ENCODE measurements at places on chromosomes 12 and 14.

- H3K27me3 ChIP-seq: no peaks in the 10 kb centered on the region
- no peaks in the 10 kb centered on the region for H3K36me3 ChIP-seq
- no peak for DNase-seq
- H3K4me1 ChIP-seq: peaks cover 5% of the 10 kb centered on the region
- H3K4me3 ChIP-seq: no peak overlapping the region
Observed at GRCh38 chr12:5985471-5985870, 40.4 kb upstream of the ANO2 start.

DNA sequence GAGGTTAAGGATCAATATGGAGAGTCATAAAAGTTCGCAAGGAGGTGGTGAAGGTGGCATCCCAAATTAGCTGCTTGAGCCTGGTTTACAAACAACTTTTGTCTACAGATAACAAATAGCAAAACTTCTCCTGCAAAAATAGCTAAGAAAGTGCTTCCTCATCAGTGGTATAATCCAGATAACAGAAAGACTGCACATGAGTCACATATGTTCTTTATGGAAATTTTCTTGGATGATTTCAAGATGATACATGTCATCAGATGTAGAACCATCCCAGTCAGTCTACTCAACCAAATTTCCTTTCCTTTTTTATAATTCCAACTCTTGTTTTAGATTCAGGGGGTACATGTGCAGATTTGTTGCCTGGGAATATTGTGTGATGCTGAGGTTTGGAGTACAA is 133.0 kb downstream of the BTG1 start:
- no peak overlapping the region for H3K27ac ChIP-seq
- no peaks in the 10 kb centered on the region for H3K4me1 ChIP-seq
- no peaks in the 10 kb centered on the region for H3K27me3 ChIP-seq
- H3K36me3 ChIP-seq: no peaks in the 10 kb centered on the region
- no peak for DNase-seq

DNA sequence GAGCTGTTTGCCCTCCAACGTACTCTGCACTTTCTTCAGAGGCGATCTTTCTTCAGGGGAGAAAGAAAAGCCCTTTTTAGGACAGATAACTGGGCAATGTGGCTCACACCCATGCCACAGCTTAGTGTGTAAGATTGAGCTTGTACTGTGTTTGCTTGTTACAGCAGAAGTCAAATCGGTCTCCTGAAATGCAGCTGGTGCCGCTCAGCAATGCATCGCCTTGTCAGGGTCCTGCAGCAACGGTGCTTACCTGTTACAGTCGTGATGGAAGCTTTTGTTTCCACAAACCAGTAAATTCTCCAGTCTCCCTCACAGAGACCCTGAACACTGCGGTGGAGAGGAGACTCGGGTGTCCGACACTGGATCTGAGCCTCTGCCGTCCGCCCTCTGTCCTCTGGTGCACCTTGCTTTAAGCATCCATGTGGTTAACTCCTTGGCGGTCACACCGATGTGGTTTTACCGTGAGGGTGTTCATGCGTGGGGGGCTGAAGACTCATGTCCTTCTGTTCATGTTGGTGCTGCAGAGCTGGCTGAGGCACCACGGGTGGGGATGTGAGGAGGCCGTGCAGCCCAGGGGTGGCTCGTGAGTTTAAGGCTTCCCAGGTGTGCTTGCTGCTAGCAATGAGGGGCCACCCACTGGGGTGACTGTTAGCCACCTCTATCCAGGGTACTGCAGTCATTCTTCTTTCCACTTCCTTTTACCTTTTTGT is 47.3 kb downstream of the FBXL14 start:
- no peaks in the 10 kb centered on the region for H3K4me1 ChIP-seq
- H3K4me3 ChIP-seq: no peak overlapping the region
- H3K27ac ChIP-seq: no peak overlapping the region
- no peak for DNase-seq
- no peaks in the 10 kb centered on the region for H3K27me3 ChIP-seq
- H3K36me3 ChIP-seq: peaks cover 2% of the 10 kb centered on the region

DNA sequence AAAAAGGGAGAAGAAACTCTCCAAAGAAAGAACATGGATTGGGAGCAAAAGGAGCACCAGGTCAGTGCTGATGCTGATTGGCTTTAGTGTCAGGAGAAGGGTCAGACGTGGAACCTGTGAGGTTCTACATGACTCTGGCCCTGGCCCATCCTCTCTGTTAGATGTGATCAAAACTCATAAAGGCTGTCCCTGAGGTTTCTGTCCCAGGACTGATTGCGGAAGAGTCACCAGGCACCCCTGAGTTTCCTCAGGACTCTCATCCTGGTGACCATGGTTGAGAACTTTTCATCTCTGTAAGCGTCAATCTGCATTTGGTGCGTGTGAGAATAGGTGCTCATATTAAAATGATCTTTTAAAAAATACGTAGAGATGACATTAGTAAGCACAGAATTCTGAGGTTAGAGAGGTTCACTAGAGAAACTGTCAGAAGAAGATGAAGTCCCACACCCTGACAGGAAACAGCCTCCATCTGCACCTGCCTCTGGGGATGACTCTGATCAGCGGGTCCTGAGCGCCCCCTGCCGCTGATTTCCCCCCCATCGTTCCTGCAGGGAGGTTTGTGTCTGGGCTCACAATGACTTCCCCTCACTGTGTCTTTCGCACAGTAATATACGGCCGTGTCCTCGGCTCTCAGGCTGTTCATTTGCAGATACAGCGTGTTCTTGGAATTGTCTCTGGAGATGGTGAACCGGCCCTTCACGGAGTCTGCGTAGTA is 741.8 kb downstream of the TMEM121 start:
- no peak overlapping the region for H3K4me3 ChIP-seq
- H3K4me1 ChIP-seq: no peaks in the 10 kb centered on the region

- H3K36me3 ChIP-seq: no peaks in the 10 kb centered on the region
- no peak for DNase-seq
- H3K4me3 ChIP-seq: no peak overlapping the region
- H3K4me1 ChIP-seq: no peaks in the 10 kb centered on the region
- no peaks in the 10 kb centered on the region for H3K27me3 ChIP-seq
Observed at GRCh38 chr12:93602897-93603668, 30.6 kb downstream of the SOCS2 start.

DNA sequence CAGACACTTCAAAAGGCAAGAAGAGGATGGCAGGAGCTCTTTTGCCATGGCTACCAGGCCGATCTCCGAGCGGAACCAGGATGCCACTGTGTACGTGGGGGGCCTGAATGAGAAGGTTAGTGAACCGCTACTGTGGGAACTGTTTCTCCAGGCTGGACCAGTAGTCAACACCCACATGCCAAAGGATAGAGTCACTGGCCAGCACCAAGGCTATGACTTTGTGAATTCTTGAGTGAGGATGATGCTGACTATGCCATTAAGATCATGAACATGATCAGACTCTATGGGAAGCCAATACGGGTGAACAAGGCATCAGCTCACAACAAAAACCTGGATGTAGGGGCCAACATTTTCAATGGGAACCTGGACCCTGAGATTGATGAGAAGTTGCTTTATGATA is 9.8 kb downstream of the GARIN2 start:
- peaks cover 7% of the 10 kb centered on the region for H3K36me3 ChIP-seq
- no peaks in the 10 kb centered on the region for H3K27me3 ChIP-seq
- no peak overlapping the region for H3K4me3 ChIP-seq
- H3K27ac ChIP-seq: no peak overlapping the region

DNA sequence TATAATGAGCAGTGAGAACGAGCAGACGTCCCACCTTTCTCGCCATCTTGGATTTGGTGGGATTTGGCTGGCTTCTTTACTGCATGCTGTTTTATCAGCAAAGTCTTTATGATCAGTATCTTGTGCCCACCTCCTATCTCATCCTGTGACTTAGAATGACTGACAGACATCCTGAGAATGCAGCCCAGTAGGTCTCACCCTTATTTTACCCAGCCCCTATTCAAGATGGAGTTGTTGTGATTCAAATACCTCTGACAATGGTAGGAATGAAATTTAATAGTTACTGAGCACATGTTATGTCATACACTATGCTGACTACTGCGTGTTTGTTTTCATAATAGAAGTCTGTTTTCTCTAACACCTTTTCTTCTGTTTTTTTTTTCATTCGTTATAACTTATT is 1.9 kb downstream of the TMTC3 start:
- H3K36me3 ChIP-seq: peaks cover 4% of the 10 kb centered on the region
- peaks cover 5% of the 10 kb centered on the region for H3K4me1 ChIP-seq
- H3K4me3 ChIP-seq: no peak overlapping the region

DNA sequence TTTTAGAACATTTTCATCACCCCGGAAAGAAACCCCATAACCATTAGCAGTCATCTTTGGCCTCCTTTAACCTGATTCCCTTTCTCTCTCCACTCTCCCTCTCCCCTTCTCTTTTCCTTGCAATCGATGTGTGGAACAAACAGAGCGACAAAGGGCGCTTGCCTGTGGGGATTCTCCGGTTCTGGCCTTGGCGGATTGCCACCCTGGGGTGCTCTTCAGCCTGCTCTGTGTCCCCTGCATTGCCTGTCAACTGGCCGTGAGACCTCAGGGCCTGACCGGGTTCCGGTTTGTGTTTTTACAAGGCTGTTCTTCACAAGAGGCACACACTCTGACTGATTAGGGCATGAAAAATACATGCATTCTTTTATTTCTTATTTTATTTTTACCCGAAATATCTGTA is 27.8 kb downstream of the LRTM2 start:
- H3K36me3 ChIP-seq: no peaks in the 10 kb centered on the region
- H3K4me3 ChIP-seq: no peak overlapping the region
- no peaks in the 10 kb centered on the region for H3K27me3 ChIP-seq

DNA sequence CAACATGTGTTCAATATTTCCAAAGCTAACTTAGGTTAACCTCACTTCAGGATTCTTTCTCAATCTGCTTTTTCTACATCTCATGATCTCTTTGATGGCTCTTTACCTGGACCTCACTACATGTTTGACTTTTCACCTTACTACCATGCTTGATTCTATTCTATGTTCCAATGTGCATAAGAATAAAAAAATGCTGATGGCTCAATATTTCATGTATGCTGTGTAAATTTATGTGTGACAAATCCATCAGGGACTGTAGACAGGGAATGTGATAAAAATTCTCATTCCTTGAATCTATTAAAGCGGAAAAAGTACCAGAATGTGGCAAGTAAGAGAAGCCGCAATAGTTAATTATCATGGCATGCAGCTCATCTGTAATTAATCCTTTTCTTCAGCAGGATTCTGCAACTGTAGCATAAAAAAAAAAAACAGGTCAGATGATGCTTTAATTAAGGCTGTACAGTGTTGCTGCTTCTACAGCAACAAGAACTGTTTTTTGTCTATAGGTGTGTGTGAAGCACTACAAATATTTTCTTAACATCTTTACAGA is 276.9 kb upstream of the PRKD1 start:
- no peak overlapping the region for H3K4me3 ChIP-seq
- no peak for DNase-seq
- no peaks in the 10 kb centered on the region for H3K27me3 ChIP-seq
- no peaks in the 10 kb centered on the region for H3K36me3 ChIP-seq

- H3K27me3 ChIP-seq: no peaks in the 10 kb centered on the region
- H3K27ac ChIP-seq: no peak overlapping the region
- H3K4me3 ChIP-seq: no peak overlapping the region
- no peaks in the 10 kb centered on the region for H3K36me3 ChIP-seq
- DNase-seq: no peak
Observed at GRCh38 chr14:89424241-89424640, 7.2 kb upstream of the FOXN3 start.

GRCh38 chr12:30180602-30181001 is 396.9 kb upstream of the TMTC1 start:
- DNase-seq: no peak
- H3K4me3 ChIP-seq: no peak overlapping the region
- no peaks in the 10 kb centered on the region for H3K27me3 ChIP-seq
- H3K27ac ChIP-seq: no peak overlapping the region

- peaks cover 5% of the 10 kb centered on the region for H3K4me1 ChIP-seq
- no peak for DNase-seq
- no peak overlapping the region for H3K4me3 ChIP-seq
Observed at GRCh38 chr14:93994919-93995682, 2.0 kb upstream of the CCDC197 start.

- no peaks in the 10 kb centered on the region for H3K27me3 ChIP-seq
- H3K4me3 ChIP-seq: no peak within 1 kb of the TSS
- peaks cover 9% of the 10 kb centered on the region for H3K36me3 ChIP-seq
- no peaks in the 10 kb centered on the region for H3K4me1 ChIP-seq
Observed at GRCh38 chr14:81400202-81400678, at the start of gene STON2. Gene STON2, minus strand, starts transcription at chr14:81400324. Its CDS starts 1,942 bp downstream, at chr14:81398382.

DNA sequence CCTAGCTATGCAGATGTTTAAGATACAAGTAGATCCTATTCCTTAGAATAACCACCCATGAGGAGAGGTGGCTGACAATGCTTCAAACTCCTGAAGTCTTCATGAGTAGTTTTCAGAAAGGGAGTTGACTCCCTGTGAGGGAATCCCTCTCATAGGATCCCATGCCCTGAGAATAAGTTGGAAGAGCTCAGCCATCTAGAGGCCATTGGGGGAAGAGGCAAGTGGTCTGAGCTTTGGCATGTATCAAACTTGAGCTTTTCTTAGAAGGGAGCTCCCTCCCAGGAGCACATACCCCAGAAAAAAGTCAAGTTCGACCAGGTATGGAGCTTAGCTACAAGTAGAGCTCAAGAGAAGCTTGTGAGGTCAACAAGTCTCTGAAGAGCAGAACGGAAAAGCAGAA is 165.7 kb upstream of the RBM19 start:
- no peak overlapping the region for H3K4me3 ChIP-seq
- H3K27me3 ChIP-seq: peaks cover 3% of the 10 kb centered on the region
- H3K36me3 ChIP-seq: no peaks in the 10 kb centered on the region
- DNase-seq: no peak

DNA sequence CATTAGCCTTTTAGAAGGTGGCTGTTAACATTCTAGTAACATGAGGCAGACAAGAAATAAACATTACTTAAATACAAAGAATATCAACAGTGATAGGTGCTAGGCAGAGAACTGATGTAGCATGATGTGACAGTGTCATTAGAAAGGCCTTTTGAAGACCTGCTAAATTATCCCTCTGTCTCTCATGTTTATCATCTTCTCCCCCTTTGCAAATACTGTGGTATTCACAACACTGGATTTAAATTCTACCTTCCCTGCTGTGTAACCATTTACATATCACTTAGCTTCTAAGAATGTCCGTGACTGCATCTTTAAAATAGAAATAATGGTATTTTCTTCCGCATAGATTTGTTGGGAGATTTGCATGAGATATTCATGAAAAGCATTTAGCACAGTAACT is 74.4 kb upstream of the CLEC14A start:
- no peak for DNase-seq
- H3K36me3 ChIP-seq: no peaks in the 10 kb centered on the region
- H3K27me3 ChIP-seq: no peaks in the 10 kb centered on the region
- H3K27ac ChIP-seq: no peak overlapping the region
- no peaks in the 10 kb centered on the region for H3K4me1 ChIP-seq

- no peak overlapping the region for H3K27ac ChIP-seq
- H3K4me1 ChIP-seq: no peaks in the 10 kb centered on the region
- H3K27me3 ChIP-seq: no peaks in the 10 kb centered on the region
- H3K4me3 ChIP-seq: no peak overlapping the region
- H3K36me3 ChIP-seq: peaks cover 24% of the 10 kb centered on the region
Observed at GRCh38 chr14:99440278-99440677, 40.4 kb downstream of the SETD3 start.

DNA sequence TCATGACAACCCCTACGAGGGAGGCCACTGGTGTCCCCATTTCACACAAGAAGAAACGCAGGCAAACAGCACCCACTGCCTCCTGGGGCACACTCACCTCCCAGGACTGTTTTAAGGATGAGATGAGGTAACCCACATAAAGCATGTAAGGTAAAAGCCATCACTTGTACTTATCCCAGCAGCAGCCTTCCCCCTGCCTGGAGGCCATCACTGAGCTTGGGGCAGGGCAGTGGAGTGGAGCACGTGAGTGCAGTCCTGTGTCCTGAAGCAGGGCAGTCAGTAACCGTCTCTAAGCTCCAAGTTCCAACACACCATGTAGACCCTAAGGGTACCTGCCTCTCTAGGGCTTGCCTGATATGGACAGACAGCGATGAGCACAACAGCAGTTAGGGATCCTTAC is 1.7 kb downstream of the POLE start:
- no peak overlapping the region for H3K4me3 ChIP-seq
- no peak overlapping the region for H3K27ac ChIP-seq
